ENCODE measurements at places on chromosomes 5 and 9.

GRCh38 chr9:125524583-125525355 lies 182.2 kb downstream of the MAPKAP1 start:
- DNase-seq = no peak

DNA sequence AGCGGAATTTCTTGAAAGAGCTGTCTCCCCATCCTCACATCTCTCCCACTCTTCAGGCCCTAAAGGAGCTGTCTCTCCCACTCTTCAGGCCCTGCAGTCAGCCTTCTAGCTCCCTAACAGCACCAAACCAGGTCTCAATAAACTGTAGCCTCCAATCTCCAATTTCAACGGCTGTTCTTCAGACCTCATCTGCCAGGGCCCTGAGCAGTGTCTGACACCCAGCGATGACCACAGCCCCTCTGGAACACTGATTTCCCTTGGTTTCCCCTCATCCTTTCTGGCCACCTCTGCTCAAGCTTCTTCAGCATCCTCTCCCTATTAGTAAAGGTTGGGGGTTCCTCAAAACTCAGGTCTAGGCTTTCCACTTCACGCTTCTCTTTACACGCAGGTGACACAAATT lies 1.6 kb upstream of the P4HA2 start:
- no peak for DNase-seq

DNA sequence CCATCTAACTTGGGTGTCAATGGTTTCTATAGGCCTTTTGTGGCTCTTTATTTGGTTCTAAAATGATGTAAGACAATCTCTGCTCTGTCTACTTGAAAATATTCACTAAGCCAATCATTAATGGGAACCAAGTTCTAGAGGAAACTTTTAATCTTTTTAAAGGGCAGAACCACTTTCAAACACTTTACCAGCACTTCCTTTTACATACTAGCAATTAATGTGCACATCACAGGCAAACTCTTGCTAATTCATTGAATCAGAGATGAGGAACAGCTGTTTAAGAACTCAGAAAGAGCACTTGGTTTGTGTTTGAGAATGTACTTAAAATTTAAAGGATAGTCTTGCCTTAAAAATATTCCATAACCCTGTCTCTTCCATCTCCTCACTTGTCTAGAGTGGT lies 83.4 kb downstream of the PAPPA start:
- no peak for DNase-seq

DNA sequence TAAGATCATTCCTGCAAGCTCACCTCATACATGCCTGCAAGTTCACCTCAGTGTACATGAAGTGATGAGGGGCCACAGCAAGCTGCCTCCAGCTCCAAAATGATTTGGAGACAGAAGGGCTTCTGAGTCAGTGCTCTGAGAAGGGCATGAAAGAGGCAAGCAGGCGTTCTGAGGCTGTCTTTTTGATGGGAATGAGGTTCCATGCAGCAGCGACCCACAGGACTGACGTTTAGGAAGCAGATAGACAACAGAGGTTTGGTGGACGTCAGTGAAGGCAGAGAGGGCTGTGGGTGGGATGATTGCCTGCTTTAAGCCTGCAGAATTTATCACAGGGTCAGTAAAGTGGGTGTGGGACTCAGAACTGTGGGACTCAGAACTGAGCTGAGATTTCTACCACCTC lies 8.9 kb upstream of the SMIM32 start:
- no peak for DNase-seq

- no peak for DNase-seq
Observed at GRCh38 chr9:113622600-113623400, 159.3 kb downstream of the RGS3 start.

- no peak for DNase-seq
Observed at GRCh38 chr9:132888151-132888550, 9.5 kb downstream of the SPACA9 start.

GRCh38 chr9:95876595-95876994 lies 1.1 kb downstream of the ERCC6L2 start:
- no peak for DNase-seq

DNA sequence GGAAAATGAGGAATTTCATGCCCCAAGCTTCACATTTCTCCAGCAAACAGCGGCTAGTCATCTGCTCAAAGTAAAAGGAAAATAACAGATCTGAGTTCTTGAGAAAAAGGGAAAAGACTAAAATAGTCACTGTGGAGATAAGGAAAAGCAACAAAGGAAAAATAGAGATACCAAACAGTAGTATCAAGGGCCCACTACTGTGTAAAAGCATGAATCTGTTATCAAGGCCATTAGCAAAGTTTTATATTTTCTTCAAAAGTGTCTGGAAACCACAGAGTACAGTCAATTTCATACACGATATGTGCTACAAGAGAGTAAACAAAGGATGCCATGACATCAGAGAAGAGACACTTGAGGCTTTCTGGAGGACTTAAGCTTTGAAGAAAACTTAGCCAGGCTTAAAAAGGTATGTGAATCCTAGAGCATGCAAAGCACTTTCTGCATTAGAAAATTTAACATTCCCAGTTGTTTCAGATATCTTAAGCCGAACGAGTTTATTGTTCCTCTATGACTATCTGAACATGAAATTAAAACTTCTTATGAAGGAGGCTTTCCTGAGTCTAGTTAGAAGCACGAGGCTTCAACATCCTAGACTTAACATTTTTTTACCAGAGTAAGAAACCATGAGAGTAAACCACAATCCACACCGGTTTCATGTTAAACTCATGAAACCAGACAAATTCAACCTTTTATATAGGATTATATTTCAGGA lies 1.2 kb downstream of the TTC33 start:
- peak; percentile 34 for DNase-seq

GRCh38 chr9:4704129-4704528 lies 24.8 kb downstream of the CDC37L1 start:
- no peak for DNase-seq

- no peak for DNase-seq
Observed at GRCh38 chr5:175282611-175283225, 161.3 kb downstream of the DRD1 start.

- no peak for DNase-seq
Observed at GRCh38 chr5:95605786-95606185, 14.1 kb upstream of the GPR150 start.

DNA sequence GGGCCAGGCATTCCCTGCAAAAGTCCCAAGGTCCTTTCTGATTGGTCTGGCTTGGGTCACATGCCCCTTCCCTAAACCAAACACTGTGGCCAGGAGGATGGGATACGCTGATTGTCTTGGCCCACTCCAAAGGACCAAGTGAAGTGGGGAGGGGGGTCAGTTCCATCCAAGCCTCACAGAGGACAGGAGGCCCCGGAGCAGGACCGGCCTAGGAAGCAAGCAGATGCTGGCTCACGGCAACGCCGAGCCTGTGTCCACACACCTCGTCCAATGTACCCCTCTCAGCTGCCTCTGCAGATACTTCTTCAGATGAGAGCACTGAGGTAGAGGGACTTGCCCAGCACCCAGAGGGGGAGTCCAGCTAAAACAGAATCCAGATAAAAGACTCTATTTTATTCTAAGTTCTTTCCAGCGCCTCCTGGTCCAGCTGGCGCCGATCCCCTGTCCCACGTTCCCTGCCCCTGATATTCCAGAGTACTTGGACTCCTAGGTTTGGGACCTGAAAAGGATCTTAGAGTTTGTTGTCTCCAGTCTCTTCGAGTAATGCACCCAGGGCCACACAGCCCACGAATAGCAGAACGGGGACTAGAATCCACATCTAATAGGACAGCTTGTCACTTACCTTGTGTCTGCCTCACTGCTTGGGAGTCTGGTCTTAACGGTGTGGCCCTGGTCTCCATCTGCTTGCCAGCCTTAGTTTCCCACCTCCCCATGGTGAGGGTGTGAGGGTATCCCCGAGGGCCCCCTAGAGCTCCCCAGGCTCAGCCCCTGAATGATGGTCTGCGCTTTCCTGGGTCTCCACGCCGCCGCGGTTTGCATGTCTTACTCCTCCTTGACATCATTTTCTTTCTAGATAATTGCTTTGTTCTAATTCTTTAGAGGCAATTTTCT lies 72.4 kb upstream of the UNC5A start:
- DNase-seq = no peak

DNA sequence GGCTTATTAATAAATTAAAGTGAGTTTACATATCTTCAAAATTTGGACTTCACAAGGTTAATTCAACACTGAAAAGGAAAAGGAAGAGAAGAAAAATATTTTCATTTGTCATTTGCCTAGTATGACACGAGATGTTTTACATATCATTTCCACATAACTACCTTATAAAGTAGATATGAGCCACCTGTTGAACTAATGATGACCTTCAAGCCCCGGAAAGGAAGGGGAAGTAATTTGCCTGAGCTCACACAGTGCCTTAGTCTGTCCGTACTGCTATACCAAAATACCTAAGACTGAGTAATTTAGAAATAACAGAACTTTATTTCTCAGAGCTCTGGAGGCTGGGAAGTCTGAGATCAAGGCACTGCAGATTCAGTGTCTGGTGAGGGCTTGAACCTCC lies 17.9 kb downstream of the CMYA5 start:
- no peak for DNase-seq

- no peak for DNase-seq
Observed at GRCh38 chr5:149221731-149222342, 49.8 kb upstream of the AFAP1L1 start.

- DNase-seq = no peak
Observed at GRCh38 chr5:109674596-109674995, 15.1 kb upstream of the MAN2A1 start.

DNA sequence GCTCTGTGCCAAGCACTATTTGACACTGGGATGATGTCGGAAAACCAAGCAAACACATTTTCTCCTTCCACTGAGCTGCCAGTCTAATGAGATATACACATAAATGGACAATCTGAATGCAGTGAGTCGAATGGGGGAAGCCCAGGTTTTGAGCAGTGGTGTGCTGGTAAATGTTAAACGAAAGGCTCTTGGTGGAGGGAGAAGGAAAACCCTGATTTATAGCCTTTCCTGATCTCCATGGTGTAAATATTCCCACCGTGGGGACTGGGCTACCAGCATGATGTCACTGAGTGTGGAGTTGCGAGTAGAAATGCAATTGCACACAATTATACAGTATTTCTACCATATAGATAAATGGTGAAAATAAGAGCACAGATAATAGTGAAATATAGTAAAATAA lies 5.0 kb upstream of the GSN start:
- DNase-seq = no peak

GRCh38 chr9:96342571-96343245 lies 40.7 kb upstream of the HSD17B3 start:
- DNase-seq = no peak

DNA sequence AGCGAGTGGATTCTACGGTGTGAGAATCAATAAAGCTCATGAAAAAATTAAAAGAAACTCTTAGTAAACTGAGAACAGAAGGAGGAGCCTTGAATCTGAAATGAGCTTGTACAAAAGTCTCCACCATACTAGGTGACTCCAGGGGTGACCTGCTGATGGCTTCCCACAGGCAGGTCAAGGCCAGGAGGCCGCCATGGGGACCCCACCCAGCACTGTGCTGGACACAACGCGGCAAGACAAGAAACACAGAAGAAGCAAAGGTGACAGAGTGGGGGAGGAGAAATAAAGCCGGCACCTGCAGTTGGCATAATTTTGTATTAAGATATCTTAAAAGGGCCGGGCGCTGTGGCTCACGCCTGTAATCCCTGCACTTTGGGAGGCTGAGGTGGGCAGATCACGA lies 12.1 kb upstream of the SLC6A19 start:
- DNase-seq = no peak

- DNase-seq = no peak
Observed at GRCh38 chr5:124661317-124662141, 84.9 kb downstream of the ZNF608 start.

DNA sequence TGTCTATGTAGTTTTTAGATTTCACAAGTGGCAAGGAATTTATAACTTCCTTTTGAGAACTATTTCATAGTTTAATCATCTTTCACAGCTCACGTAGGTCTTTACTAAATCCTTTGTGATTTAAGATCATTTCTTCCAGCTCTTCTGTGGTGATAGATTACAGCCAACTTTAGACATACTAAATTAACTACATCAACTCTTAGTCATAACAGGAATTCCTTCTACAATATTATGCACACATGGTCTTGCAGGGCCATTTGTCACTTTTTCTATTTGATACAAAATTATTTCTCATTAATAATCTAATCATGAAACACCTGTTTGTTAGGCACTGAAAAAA lies 208.4 kb downstream of the PDE4D start:
- DNase-seq = no peak

DNA sequence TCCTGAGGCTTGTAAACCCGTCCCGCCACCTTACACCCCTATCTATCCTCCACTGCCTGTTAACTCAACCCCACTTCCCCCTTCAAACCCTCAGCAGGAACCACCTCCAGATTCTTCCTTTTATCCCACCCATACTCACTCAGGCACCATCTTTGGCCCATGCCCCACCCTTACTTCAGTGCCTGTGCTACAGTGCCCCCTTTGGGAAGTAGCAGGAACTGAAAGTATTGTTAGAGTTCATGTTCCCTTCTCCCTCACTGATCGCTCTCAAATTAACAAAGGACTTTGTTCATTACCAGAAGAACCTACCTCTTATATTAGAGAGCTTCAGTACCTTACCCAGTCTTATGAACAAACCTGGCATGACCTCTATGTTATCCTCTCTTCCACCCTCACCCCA lies 92.2 kb upstream of the MOCS2 start:
- DNase-seq = no peak

GRCh38 chr9:123382653-123383511 lies 26.9 kb downstream of the CRB2 start:
- no peak for DNase-seq

- DNase-seq = no peak
Observed at GRCh38 chr5:107968406-107968843, 297.7 kb upstream of the EFNA5 start.

DNA sequence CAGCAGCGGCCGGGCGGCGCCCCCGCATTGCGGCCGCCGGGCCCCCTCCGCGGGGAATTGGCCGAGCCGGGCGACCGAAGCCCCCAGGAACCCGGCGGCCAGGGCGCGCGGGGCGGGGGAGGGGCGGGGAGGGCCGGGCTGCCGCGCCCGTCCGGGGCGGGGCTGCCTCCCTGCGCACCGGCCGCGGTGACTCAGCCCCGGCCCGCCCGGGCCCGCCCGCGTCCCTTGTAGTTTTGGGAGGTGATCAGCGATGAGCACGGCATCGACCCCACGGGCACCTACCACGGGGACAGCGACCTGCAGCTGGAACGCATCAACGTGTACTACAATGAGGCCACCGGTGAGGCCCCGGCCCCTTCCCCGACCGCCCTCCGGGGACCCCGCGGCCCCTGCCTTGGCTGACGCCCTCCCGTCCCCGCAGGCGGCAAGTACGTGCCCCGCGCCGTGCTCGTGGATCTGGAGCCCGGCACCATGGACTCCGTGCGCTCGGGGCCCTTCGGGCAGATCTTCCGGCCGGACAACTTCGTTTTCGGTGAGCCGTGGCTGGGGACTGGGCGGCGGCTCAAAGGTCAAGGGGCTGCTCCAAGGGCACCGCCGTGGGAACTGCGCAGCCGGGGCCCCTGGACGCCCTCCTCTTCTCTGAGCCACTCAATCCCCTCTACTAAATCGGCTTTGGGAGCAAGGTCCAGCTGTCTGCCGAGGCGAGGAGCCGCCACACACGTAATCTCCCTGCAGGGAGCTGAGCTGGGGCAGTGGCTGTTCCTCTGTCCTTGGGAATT lies 592 bp downstream of the TUBB4B start:
- DNase-seq = peak; percentile 52
